ENCODE measurements at places on chromosomes 1 and 21.

DNA sequence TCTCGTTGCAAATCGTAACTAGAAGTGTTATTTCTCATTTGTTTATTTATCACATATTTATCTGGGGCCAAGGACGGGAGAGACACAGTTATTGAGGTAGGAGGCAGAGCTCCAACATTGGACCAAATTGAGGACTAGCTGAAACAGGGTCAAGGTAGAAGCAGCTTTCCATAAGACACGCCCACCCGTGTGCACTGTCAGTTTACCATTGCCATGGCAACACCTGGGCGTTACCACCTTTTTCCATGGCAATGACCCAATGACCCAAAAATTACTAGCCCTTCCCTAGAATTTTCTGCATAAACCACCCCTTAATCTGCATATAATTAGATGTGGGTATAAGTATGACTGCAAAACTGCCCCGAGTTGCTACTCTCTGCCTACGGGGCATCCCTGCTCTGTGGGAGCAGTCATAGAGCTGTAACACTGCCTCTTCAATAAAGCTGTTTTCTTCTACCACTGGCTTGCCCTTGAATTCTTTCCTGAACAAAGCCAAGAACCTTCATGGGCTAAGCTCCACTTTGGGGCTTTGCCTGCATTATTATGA lies 72.7 kb downstream of the FBXO2 start:
- DNase-seq = no peak

GRCh38 chr1:64136752-64137411 lies 66.5 kb upstream of the UBE2U start:
- no peak for DNase-seq

GRCh38 chr1:86704972-86705664 lies 742 bp downstream of the SH3GLB1 start:
- no peak for DNase-seq

DNA sequence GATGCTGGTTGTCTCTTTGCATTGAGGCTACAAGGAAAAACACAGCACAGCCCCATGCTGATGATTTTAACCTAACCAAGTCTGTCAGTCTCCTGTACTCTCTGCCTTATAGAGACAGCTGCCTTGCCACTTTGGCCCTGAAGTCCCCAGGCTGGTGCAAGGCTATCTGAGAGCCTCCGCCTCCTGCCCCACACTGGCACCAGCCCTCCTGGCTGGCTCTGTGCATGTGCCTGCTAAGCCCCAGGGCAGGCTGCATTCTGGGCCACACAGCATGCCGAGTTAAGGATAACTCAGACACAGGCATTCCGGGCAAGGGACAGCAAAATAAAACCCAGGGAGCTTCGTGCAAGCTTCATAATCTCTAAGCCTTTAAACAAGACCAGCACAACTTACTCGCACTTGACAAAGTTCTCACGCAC lies 910 bp downstream of the RUNX1 start:
- no peak for DNase-seq

DNA sequence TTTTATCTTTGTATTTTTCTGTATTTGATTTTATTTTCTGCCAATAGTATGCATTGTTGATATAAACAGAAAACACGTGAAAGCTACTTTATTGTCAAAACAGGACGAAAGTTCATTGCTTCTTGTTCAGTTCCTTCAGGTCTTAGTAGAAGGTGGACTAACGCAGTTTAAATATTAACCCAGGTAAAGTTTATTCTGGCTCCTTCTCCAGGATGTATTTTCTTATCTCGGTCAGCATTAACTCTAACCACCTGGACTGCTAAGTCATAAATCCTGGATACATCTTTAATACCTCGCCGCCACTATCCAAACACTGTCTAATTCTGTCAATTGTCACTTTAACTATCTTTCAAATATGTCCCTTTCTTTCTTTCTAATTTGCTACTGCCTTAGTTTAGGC lies 5.7 kb upstream of the SOAT1 start:
- no peak for DNase-seq

- no peak for DNase-seq
These were observed 91.6 kb downstream of the RNF220 start for GRCh38 chr1:44496541-44497171.

- DNase-seq = no peak
These were observed 48.9 kb upstream of the IVNS1ABP start for GRCh38 chr1:185365951-185366350.

DNA sequence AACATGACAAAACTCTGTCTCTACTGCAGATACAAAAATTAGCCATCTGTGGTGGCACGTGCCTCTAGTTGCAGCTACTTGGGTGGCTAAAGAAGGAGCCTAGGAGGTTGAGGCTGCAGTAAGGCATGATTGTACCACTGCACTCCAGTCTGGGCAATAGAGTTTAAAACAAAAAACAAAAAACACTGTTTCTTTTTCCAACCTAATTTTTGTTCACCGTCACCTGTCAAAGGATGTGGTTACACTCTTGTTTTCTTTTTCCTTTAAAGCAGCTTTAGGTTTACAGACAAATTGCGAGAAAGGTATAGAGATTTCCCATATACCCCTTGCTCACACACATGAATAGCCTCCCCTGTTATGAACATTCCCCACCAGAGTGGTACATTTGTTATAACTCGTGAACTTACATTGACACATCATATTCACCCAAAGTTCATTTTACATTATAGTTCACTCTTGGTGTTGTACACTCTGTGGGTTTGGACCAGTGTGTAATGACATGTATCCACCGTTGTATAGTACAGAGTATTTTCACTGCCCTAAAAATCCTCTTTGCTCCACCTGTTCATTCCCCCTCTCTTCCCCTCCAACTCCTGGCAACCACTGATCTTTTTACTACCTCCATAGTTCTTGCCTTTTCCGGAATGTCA lies 26.2 kb downstream of the SMG7 start:
- DNase-seq = no peak

- DNase-seq = no peak
These were observed 62.9 kb downstream of the ADAMTS1 start for GRCh38 chr21:26782331-26782730.

DNA sequence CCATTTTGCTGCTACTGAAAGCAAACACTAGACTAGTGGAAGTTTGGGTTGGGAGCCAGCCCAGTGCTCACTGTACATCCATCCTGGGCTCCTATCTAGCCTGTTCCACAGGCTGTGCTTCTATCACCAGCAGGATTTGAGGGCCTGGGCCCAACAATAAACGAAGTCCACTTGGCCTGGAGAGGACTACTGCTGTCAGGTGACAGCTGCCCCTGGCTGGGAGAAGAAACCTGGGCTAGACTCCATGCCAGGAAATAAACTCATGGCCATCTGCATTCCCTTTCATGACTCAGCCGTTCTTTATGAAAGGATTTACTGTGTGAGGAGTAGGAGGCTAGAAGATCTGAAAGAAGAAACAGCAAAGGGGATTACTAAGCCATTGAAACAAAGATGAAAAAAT lies 35.5 kb downstream of the COLGALT2 start:
- DNase-seq = peak; percentile 90

DNA sequence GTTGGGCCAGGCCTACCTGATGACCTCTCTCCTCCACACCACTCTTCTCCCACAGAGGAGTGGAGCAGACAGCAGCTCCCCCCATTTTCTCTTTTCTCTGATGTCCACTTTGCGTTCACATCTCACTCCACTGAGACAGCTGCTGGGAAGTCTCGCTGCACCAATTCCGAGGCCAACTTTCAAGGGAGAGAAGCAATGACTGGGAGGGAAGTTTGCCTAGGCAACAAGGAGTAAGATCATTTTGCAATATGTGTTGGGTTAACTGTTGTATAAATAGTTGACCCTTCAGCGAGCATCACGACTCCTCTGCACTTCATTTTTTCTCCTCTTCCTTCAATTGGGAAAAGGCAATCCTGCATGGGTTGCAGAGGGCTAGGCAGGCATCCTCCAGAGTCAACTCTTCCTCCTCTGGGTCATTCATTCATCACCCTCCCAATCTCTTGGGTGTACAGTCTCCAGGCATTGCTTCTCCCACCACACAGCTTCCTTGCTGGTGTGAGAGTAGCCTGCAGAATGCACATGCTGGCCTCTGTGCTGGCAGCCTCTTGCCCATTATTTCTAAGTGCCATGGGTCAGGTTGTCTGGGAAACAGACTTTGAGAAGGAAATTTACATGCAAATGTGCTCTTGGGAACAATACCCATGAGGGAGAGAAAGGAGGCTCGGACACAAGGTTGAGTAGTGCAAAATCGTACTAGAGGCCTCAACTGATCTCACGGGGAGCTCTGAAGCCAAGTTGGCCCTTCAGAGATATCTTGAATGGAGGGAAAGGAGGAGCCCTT lies 75.8 kb upstream of the BCAR3 start:
- DNase-seq = no peak

- DNase-seq = no peak
These were observed 54.6 kb upstream of the BOLA1 start for GRCh38 chr1:149844650-149845255.

- no peak for DNase-seq
These were observed 5.0 kb upstream of the PLXNA2 start for GRCh38 chr1:208248991-208249696.

GRCh38 chr1:18951818-18952391 lies 4.6 kb downstream of the IFFO2 start:
- DNase-seq = no peak

DNA sequence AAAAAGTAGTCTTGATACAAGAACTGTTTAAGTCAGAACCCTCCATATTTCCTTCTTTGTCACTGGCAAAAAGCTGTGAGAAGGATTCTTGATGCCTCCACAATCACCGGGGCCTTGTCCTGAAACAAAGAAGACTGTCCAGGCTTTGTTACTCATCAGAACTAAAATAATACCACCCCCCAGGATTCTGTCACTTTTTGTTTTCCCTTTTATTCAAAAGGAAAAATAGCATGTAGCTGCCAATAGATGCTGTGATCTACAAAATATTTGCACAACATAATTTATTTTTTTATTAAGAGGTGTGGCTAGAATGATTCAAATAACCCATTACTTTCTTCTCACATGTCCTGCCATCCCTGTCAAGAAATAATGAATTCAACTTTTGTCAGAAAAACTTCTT lies 173.7 kb downstream of the LYPLAL1 start:
- no peak for DNase-seq

GRCh38 chr1:239725371-239725770 lies 339.0 kb downstream of the CHRM3 start:
- DNase-seq = no peak

DNA sequence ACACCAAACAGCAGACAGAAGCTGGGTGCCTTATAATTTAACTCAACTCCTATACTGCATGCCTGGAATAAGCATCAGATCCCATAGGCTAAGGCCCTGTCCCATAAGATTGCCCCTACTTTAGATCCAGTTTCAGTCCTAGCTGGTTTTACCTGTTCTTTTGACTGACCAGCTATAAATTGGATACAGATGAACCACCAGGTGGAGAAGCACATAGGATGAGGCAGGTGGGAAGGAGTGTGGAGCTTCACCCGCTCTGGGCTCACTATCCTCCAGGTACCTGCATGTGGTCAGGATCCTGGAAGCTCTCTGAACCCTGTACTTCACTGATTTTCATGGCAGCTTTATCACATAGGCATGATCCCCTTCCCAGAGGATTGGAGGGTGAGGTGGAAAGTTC lies 51.3 kb downstream of the MAST2 start:
- no peak for DNase-seq

GRCh38 chr1:188372821-188373220 lies 1544.1 kb downstream of the PLA2G4A start:
- no peak for DNase-seq

GRCh38 chr1:155192346-155193274 lies 15.1 kb downstream of the THBS3 start:
- DNase-seq = no peak

DNA sequence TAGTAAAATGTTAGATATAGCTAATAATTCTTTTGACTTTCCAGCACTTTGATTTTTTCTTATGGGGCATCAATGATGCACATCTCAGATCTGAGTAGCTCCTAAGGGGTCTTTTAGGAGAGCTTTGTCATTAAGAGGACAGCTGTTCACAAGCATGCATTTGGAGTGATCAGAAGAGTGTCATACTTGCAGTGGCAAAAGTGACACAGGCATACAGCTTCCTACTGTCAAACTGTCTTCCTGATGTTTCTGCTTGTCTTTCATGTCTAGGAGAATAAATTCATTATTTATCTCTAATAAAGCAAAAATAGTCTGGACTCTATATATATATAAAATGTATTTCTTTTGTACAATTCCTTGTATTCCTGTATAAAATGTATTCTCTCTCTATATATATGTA lies 273.0 kb downstream of the PAPPA2 start:
- DNase-seq = no peak

DNA sequence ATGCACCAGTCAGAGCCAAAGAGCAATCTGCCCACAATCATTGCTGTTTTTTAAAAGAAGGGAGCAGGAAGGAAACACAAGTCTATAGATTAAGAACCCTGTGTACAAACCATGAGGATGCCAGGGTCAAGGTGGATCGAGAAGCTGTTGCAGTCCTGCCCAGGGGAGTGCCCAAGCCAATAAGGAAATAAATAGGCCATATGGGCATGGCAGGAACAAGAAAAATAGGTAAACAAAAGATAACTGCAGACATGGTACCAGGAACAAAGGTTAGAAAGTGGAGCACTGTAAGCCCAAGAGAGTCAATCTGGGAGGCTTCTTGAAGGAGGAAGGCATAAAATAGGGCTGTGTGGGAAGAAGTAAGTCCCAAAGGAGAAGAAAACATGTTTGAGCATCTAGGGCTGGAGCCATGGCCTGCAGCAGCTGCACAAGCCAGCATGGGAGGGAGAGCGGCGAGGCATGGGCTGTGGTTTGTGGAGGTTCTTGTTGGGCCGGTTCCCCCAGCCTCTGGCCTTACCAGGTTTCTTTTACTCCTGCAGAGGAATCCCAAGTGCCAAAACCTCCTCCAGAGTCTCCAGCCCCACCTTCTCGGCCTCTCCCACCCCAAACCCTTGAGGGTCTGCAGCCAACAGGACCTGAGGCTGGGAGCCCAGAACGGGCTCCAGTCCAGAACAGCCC lies 13.6 kb downstream of the INAVA start:
- no peak for DNase-seq

DNA sequence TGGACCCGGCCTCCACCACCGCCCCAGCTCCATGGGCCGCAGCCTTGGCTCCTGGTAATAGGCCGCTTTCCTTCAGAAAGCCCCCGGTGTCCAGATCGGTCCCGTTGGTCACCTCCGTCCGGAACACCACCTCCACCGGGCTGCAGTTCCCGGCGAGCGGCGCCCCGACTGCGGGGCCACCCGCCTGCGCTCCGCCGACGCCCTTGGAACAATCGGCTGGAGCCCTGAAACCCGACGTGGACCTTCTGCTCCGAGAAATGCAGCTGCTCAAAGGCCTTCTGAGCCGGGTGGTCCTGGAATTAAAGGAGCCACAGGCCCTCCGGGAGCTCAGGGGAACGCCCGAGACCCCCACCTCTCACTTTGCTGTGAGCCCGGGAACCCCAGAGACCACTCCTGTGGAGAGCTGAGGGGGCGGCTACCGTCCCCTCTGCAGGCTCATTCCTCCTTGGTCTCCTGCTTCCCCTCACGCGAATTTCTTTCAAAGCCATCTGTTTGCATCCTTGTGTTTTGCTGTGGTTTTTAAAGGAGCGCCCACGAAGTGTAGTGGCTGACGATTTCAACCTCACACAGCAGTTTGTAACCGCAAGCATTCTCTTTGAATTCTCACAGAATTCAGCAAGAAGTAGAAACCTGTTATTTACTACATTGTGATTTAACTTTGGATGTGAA lies 6.0 kb downstream of the FCRLB start:
- peak; percentile 4 for DNase-seq
